ENCODE measurements at places on chromosomes 1 and 21. TPM values are rescaled to one million over a fixed set of nuclear protein-coding genes. Genes with fewer than 3 reads are reported as not detected.

GRCh38 chr1:26775666-26776065 is 12.1 kb upstream of the PIGV start:
- DNase-seq = no peak

The PLCH2 gene
- 12.0 TPM for total RNA-seq

DNA sequence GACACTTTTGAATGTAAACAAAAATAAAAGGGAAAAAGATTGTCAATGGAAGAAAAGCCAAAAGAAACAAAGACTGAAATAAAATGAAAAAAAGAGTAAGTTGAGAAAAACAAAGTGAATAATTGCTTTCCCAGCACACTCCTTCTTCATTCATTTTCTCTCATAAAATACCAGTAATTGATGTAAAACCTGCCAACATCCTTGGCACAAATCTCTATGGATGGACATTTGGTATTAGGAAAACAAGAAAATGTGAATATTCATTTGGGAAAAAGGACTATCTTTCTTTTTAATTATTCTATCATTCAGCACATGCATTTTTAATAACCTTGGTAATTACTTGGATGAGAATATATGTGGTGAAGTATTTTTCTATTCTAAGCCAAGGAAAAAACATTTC is 204.4 kb upstream of the TNR start:
- DNase-seq = no peak

GRCh38 chr21:18782721-18783120 is 379.1 kb upstream of the TMPRSS15 start:
- no peak for DNase-seq

DNA sequence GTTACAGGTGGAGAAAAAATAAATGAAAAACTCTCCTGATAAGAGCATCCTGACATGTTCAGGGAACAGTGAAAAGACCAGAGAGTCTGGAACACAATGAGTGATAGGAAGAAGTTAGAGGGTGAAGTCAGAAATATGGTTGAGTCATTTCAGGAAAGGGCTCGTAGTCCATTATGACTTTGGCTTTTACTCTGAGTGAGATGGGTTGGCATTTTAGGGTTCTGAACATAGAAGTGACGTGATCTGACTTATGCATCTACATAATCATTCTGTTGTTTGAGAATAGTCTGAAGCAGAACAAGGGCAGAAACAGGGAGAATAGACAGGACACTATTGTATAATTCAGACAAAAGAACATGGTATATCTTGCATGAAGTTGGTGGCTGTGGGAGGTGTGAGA is 5.8 kb downstream of the HMCN1 start:
- no peak for DNase-seq

DNA sequence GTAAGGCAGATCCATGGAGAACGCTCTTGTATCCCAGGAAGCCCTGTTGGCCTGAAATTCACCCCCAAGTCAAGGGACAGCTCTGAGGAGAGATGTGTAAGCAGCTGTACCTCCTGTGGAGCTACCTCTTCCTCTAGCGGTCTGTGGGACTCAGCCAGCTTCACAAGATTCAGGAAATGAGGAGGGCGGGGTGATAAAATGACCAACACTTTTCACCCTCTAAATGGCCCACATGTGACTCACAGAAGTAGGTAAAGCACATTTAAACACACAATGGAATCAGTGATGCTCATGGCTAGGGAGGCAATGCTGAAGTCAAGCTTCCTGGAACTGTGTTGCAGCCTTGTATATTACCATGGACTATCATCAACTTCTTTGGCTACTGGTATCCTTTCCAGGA is at the start of gene SH2D1B:
TSS of gene SH2D1B (minus strand) at position 135 of the 400 bp plus-strand sequence. CDS start at position 15, 120 bp downstream.
- DNase-seq = no peak
